ENCODE measurements at places on chromosomes 6 and 20. TPM values are rescaled to one million over a fixed set of nuclear protein-coding genes. Genes with fewer than 3 reads are reported as not detected.

GRCh38 chr6:328136-328670, 35.9 kb downstream of the DUSP22 start:
- H3K27ac ChIP-seq = no peak overlapping the region
- H3K4me3 ChIP-seq = no peak overlapping the region
- H3K36me3 ChIP-seq = peaks cover 5% of the 10 kb centered on the region

HNF4A gene
- total RNA-seq = 71.1 TPM

GRCh38 chr20:51507216-51508036, 35.1 kb downstream of the NFATC2 start:
- H3K36me3 ChIP-seq = peaks cover 14% of the 10 kb centered on the region
- no peaks in the 10 kb centered on the region for H3K4me1 ChIP-seq
- H3K27me3 ChIP-seq = no peaks in the 10 kb centered on the region
- no peak overlapping the region for H3K4me3 ChIP-seq
- DNase-seq = no peak
- H3K27ac ChIP-seq = no peak overlapping the region

DNA sequence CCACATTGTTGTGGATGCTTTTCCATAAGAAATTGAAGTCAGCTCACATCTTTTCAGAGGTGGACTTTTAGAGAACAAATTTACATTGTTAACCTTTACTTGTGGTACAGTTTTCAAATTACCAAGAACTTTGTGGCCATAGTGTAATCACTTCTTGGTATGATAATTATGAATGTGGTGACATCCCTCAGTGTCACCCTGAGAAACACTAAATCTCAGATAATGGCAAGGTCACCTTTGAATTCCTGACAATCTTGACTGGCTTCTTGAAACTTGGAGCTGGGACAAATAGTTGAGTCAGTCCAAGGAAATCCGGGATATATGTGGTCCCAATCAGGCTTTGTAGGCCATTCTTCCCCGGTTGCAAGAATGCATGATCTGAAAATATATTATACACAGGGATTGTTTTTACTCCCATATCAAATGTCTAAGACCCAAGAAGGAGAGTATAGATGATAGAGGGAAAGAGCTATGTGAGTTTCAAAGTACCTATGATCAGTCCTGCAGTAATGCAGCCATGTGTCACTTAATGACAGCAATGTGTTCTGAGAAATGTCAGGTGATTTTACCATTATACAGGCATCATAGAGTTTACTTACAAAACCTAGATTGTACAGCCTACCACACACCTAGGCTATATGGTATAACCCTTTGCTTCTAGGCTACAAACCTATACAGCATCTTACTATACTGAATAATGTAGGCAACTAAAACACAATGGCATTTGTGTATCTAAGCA, 120.8 kb upstream of the MTHFD1L start:
- no peak overlapping the region for H3K27ac ChIP-seq
- peaks cover 36% of the 10 kb centered on the region for H3K4me1 ChIP-seq
- no peaks in the 10 kb centered on the region for H3K27me3 ChIP-seq
- DNase-seq = no peak

GRCh38 chr6:41901882-41902519, 6.8 kb upstream of the USP49 start:
- no peak overlapping the region for H3K27ac ChIP-seq
- no peaks in the 10 kb centered on the region for H3K4me1 ChIP-seq
- H3K36me3 ChIP-seq = peaks cover 5% of the 10 kb centered on the region
- H3K4me3 ChIP-seq = no peak overlapping the region

- H3K36me3 ChIP-seq = peaks cover 6% of the 10 kb centered on the region
- H3K27ac ChIP-seq = no peak overlapping the region
- H3K4me3 ChIP-seq = no peak overlapping the region
- peaks cover 5% of the 10 kb centered on the region for H3K27me3 ChIP-seq
Observed at GRCh38 chr6:152117156-152118133, 310.0 kb downstream of the ESR1 start.

DNA sequence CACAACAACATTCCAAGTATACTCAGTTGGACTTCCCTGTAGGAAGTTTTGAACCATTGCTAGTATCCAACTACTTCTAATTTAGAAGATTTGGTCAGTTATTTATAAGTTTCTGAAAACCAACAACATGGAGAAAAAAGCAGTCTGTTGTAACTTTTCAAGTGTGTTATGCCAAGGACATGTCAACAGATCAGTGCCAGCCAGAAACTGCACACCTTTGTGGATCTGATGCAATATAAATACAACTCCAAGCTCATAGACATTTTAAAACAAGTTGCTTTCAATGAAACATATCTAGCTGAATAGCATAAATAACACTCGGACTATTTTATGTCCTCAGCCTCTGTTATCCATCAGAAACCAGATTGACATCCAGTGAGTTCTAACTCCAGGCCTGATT, 58.3 kb upstream of the CARMIL1 start:
- no peak overlapping the region for H3K4me3 ChIP-seq
- DNase-seq = no peak
- H3K36me3 ChIP-seq = no peaks in the 10 kb centered on the region

C6orf132 gene
- total RNA-seq = 11.8 TPM

GRCh38 chr20:51216850-51217249, 193.9 kb upstream of the KCNG1 start:
- peaks cover 2% of the 10 kb centered on the region for H3K36me3 ChIP-seq
- no peak overlapping the region for H3K27ac ChIP-seq
- peaks cover 28% of the 10 kb centered on the region for H3K27me3 ChIP-seq
- no peak overlapping the region for H3K4me3 ChIP-seq
- DNase-seq = no peak
- peaks cover 15% of the 10 kb centered on the region for H3K4me1 ChIP-seq

GRCh38 chr20:25466846-25467245, 59.4 kb downstream of the GINS1 start:
- H3K36me3 ChIP-seq = peaks cover 32% of the 10 kb centered on the region
- no peak overlapping the region for H3K27ac ChIP-seq
- H3K4me1 ChIP-seq = no peaks in the 10 kb centered on the region
- no peaks in the 10 kb centered on the region for H3K27me3 ChIP-seq
- no peak overlapping the region for H3K4me3 ChIP-seq

GRCh38 chr20:10721976-10722375, 48.2 kb upstream of the JAG1 start:
- no peaks in the 10 kb centered on the region for H3K36me3 ChIP-seq
- peaks cover 21% of the 10 kb centered on the region for H3K4me1 ChIP-seq
- no peak for DNase-seq
- H3K4me3 ChIP-seq = no peak overlapping the region
- H3K27ac ChIP-seq = no peak overlapping the region

GRCh38 chr6:144785056-144785455, 499.9 kb downstream of the UTRN start:
- H3K27me3 ChIP-seq = no peaks in the 10 kb centered on the region
- no peak for DNase-seq
- H3K4me1 ChIP-seq = no peaks in the 10 kb centered on the region
- peaks cover 10% of the 10 kb centered on the region for H3K36me3 ChIP-seq

DNA sequence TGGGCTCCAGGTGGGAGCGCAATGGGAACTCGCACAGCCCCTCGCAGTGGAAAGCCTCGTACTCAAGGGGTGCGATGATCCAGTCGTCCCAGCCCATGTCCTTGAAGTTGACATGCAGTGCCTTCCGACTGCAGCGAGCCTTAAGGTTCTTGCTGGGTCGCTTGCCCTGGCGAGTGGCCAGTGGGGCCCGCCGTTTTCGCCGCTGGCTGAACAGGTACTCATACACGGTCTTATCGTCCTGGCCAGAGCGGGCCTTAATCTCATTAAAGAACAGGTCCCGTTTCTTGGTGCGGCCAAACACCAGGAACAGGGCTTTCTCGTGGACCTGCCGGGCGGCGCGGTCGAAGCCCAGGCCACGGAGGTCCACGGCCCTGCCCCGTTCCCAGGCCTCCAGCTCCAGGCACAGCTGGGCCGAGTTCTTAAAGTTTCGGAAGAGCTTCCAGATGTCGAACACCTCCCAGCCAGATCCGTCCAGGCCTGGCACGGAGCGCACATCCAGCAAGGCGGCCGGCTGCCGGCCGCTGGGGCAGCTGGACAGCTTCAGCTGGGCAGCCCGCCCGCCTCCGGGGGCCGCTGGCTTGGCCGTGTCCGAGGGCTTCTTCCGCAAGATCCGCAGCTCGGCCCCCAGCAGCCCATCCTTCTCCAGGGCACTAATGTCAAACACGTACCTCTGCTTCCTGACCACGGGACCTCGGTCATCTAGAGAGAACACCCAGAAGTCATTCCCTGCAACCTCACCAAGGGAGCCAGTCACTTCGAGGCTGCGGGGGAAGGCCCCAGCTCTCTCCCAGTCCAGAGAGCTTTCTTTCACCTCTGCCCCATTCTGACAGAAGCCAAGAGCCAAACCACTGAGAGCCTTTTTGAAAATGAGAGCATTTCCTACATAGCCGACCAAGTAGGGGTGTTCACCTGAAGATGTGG, 3.7 kb downstream of the GDF5 start:
- H3K4me1 ChIP-seq = peaks cover 20% of the 10 kb centered on the region
- H3K36me3 ChIP-seq = no peaks in the 10 kb centered on the region
- no peaks in the 10 kb centered on the region for H3K27me3 ChIP-seq
- H3K27ac ChIP-seq = no peak overlapping the region
- no peak overlapping the region for H3K4me3 ChIP-seq

All from progenitor cell of endocrine pancreas (in vitro differentiated cells).